ENCODE measurements at places on chromosomes 6 and 20. TPM values are rescaled to one million over a fixed set of nuclear protein-coding genes. Genes with fewer than 3 reads are reported as not detected.

CDH4 gene
- total RNA-seq = 0.70 TPM

TBX18 gene
- 44.2 TPM for total RNA-seq

TFB1M gene
- 15.0 TPM for total RNA-seq

GMPR gene
- 20.0 TPM for total RNA-seq

DSN1 gene
- 5.9 TPM for total RNA-seq

SLC22A3 gene
- total RNA-seq = 13.5 TPM

All from smooth muscle cell of the coronary artery (primary cell).